ENCODE measurements at places on chromosomes 16 and 17.
A peak's percentile ranks its signal among the peaks of the same experiment; 100 is the strongest.

- no peak for DNase-seq
Observed at GRCh38 chr16:53829186-53829747, 125.3 kb downstream of the FTO start.

DNA sequence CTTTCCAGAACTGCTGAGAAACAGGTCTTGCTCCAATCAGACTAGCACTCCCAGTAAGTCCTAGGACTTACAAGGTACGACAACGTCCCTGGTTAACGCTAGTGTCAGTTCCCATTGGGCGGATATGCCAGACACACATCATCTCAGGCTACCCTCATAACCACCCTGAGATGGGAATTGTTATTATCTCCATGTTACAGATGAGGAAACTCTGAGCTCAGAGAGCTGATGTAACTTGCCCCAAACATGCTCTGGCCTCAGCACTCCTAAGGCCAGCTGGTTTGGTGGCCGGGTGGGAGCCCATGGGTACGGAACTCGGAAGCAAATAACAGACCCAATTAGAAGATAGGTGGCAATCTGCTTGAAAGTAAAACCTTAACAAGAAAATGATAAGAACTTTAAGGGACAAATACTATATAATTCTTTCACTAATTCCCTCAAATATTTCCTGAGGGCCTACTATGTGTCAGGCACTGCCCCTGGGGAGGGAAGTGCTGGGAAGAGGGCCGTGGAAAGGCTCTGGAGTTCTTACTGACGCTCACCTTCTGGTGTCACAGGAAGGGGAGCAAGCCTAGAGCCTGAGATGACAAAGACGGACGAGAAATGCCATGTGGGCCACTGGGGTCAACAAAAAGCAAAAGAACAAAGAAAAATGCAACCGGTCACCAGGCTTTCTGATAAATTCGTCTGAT, 6.9 kb downstream of the CREBBP start:
- no peak for DNase-seq

DNA sequence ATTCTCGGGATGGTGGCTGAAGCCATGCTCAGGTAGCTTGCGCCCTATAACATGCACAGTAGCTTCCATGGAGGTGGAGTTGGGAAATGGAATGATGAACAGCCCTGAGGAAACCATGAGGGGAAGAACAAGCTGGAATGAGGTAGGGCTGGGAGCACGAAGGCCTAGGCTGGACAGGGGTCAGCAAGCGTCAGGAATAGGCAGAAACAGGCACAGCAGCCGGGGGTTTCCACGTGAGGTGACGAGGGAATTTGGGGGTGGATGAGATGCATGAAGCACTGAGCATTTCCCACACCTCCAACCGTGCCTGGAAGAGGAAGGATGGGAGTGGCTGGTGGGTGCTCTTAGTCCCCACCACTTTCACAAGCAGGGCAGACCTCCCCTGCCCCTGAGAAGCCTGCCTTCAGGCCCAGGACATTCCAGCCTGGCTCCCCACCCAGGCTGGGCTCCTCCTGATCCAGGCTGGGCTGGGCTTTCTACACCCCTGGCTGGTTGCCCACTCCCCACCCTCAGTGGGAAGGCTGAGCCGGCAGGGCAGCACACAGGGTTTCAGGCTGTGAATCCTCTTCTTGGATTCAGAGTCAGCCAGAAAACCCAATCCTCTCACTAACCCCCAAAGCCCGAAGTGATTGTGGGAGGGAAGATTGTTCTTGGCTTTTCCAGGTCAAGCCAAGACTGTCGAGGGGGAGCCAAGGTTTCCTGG, 21.9 kb downstream of the PLEKHG4 start:
- no peak for DNase-seq

- DNase-seq: no peak
Observed at GRCh38 chr17:19370493-19370960, 7.8 kb upstream of the MAPK7 start.

DNA sequence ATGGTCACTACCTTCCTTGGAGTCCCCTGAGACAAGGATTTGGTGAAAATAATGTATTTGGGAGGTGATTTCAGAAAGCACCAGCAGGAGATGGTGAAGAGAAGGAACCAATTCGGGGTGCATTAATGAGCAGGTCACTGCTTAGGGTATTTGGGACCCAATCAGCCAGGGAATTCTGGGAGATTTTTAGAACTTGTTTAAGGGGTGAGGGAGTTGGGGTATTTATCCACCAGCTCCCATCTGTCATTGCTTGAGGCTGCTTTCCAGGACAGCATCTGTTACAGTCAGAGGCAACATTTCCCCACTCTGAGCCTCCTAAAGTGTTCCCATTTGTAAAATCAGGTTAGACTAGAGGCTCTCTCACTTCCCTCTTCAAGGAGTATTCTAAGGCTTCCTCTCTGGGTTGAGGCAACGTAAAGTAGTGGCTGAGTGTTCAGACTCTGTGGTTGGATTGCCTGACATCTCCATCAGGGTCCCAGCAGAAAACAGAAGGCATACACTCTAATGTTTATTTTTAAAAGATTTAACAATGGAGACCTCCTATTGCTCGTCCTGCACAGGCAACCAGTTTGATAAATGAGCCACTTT, 60.9 kb downstream of the CLEC19A start:
- DNase-seq: no peak

DNA sequence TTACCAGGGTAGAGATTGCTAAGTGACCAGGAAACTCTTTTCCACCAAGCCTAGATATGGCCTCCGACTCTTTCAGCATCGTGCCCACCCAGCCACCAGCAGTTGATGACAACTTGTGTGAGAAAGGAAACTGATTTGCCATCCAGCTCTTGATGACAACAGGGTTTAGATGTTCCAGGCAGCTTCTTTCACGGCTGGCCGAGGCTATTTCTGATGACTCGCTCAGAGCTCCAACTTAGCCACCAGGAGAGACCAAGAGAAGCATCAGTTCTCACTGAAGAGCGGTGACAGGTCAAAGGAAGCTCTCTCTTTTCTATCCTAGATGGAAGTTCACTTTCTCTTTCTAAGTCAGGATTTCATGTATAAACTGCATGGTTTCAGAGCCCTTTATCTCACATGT, 61.2 kb downstream of the MPHOSPH6 start:
- DNase-seq: no peak

DNA sequence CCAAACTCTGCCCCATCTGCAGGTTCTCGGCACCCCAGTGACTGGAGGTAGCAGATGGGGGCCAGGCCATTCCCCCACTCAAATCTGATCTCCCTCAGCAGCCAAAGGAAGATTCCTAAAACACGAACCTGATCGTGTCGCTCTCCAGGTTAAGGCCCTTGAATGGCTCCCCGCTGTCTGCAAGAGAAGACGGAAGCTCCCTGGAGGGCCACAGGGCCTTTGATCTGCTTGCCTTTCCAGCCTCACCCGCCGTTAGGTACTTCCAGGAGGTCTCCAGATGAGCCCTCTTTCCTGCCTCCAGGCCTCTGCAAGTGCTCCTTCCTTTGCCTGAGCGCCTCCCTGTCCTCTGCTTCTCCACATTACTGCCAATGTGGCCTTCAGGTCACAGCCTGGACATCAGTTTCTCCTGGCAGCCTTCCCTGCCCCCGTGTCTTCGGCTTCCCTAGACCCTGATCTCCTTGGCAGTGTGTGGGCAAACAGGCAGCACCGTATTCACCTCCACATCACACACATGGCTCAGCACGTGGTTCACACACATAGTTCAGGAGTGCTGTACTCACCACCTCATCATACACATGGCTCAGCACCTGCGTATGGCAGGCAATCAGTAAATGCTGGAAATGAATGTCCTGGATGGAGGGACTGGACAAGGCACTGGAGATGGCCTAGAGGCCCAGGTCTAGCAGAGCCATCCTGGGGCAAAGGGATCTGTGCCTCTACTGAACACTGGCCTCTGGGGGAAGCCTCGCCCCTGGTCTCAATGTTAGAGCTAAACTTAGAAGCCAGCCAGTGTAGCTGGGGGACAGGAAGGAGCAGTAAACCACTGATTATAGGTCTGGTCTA, 26.4 kb upstream of the MRPS23 start:
- DNase-seq: no peak

- DNase-seq: no peak
Observed at GRCh38 chr16:54847207-54847606, 83.5 kb upstream of the IRX5 start.

GRCh38 chr17:73628642-73629552, 15.3 kb downstream of the SDK2 start:
- DNase-seq: no peak

DNA sequence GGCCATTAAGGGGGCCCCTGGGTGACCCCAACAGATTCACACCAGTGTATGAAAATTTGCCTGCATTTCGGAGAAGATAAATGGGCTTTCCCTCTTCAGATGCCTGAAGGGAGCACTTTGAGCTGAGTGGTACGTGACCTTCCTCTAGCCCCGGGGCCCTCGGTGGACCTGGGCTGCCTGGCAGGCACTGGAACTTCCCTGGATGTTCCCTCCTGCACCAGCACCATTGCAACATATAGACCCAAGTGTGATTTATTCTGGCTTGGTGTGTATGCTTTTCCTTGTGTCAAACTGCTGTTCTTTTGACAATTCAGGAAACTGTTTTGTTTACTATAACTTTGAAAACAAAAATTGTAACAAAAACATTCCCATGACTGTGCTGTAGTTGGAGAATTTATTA, 93.8 kb downstream of the TNFRSF13B start:
- no peak for DNase-seq

DNA sequence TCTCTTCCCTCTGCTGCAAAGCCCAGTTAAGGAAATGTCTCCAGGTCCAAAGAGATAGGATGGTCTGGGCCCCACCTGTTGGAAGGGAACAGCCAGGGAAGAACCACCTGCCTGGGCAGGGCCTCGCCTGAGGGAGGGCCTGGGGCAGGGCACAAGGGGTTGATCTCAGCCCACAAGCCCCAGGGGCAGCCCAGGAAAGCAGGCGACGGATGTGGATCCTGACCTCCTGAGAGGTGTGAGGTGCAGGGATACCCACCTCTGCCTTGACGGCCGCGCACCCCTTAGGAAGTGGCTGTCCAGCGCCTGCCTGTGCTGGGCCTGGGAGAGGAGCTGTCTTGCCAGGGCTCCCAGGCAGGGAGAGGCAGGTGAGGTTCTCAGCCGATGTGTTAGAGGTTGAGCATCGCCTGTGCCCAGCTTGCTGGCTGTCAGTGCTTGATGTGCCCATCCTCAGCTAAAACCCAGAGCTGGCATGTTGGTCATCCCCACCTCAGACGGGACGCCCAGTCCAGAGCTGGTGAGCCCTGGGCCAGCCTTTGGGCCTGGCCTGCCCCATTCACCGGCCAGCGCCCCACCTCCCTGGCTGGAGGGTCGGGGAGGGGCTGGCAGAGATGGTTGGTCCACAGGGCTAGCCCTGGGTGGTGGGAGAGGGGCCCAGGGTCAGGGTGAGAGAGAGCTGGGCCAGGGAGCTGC, 434 bp downstream of the CEMP1 start:
- DNase-seq: no peak

- DNase-seq: no peak
Observed at GRCh38 chr17:79379700-79380445, 231.0 kb downstream of the RBFOX3 start.

GRCh38 chr16:21159281-21159951, 942 bp downstream of the LDAF1 start:
- no peak for DNase-seq

DNA sequence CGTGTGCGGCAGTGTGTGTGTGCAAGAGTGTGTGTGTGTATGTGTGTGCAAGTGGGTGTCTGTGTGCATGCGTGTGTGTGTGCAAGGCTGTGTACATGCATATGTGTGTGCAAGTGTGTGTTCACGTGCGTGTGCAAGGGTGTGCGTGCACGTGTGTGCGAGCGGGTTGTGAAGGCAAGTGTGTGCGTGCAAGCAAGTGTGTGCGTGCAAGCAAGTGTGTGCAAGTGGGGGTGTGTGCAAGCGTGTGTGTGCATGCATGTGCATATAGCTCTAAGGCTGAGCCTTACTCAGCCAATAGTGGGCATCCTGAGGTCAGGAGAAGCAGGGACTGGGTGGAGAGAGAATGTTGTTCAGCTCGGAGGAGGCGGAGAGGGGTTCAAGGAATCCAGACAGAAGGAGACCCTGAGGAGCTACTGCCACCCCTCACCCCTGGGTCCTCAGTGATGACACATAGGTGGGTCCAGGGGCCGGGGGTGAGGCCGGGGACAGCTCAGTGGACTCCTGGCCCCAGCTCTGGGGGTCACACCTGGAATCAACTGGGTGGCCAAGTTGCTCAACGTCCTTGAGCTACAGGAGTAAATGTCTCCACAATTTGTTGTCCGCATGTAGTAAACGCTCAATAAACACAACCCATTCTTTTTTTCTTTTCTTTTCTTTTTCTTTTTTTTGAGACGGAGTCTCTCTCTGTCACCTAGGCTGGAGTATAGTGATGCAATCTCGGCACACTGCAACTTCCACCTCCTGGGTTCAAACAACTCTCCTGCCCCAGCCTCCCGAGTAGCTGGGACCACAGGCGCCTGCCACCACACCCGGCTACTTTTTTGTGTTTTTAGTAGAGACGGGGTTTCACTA, 1.8 kb downstream of the PRR29 start:
- DNase-seq: no peak

DNA sequence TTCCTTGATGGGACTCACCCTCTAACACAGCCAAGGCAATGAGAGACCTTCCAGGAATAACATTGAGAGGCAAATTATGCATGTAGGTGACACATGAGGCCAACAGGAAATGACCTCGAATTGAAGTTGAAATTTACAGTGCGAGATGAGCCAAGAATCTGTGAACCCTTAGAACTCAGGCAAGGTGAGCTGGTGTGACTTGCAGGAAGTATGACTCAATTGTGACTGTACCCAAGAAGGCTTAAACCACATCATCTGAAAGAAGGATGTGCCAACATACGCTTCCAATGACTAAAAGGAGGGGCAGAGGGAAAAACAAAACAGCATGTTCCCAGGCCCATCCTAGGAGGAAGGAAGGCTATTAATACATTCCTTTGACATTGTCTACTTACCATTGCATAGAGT, 44.8 kb downstream of the PITPNC1 start:
- DNase-seq: peak; percentile 76

GRCh38 chr17:43051969-43052368, 26.9 kb downstream of the RND2 start:
- no peak for DNase-seq

- DNase-seq: no peak
Observed at GRCh38 chr16:72935896-72936295, 112.0 kb downstream of the ZFHX3 start.

DNA sequence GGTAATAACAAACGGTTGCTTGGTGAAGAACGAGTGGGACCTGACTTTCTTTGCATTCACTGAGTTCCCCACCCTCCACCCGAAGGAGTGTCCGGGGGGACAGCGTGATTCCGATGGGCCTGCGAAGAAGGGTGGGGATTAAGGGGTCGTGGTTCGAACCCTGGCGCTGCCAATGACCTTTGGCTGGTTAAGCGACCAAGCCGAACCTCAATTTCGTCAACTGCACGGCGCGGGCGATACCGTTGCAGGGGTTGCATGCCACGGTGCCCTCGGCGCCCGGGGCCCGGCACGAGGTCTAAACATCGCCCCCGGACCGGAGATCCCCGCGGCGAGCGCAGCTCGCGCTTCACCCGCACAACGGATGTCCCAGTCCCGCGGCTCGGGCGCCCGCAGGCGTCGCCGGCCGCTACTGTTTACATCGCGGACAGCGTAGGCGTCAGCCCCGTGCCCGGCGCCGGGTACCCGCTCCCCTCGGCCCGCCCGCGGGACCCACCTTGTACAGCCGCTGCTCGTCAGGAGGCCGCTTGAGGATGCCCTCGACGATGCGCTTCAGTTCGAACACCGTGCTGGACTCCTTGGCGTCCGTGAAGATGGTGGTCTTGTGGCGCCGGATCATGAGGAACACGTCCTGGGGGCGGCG, 460 bp downstream of the ELOB start:
- DNase-seq: no peak

Data from fibroblast of gingiva (primary cell).